SK-N-MC (cell line): ENCODE measurements at places on chromosomes 7 and 10.

DNA sequence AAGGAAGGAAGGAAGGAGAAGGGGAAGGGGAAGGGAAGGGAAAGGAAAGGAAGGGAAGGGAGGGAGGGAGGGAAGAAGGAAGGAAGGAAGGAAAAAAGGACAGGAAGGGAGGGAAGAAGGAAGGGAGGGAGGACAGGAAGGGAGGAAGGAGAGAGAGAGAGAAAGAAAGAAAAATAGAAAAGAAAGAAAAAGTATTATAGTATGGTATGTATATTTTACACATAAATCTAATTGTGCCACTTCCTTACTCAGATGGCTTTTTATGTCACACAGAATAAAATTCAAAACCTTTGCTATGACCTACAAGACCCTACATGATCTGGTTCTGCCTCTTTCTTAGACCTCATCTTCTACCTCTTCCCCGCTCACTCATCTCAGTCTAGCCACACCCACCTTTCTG lies 1016.9 kb upstream of the AUTS2 start:
- no peak for DNase-seq

- no peak for DNase-seq
Measured at GRCh38 chr7:57308631-57309408, 141.2 kb upstream of the ZNF716 start.

DNA sequence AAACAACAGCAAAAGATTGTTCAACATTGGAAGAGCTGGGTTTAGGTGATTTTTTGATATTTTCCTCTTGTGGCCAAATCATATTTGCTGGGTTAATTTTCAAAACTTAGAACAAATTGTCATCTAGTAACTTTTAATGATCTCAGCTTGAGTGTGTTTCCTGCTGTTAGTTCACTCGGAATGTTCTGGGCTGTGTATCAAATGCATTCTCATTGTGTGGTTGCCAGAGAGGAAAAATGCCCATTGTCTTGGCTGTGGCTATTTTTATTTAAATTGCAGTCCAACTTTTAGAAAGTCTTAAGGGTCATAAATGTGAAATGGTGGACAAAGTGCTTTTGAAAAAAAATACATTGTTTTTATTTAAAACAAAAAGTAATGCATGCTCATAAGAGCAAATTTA lies 542.0 kb downstream of the TNS3 start:
- DNase-seq = no peak

GRCh38 chr10:118324140-118324539 lies 18.0 kb downstream of the FAM204A start:
- DNase-seq = no peak

DNA sequence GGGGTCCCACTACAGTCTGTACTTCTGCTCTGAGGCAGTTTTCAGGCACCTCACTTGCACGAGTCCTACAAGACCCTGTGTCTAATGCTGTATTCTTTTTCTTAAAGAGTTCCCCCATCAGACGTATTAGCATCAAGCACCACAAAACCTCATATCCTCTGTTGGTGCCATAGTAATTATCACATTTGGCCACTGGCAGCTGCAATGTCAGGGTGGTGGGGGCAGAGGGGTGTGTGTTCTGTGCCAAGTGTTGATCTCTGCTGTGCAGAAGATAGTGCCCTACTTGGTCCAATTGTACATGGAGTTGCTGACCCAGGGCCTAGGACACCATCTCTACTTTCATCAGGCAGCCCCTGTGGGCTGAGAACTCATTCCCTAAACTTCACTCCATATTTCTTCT lies 20.0 kb upstream of the JAZF1 start:
- DNase-seq = no peak

DNA sequence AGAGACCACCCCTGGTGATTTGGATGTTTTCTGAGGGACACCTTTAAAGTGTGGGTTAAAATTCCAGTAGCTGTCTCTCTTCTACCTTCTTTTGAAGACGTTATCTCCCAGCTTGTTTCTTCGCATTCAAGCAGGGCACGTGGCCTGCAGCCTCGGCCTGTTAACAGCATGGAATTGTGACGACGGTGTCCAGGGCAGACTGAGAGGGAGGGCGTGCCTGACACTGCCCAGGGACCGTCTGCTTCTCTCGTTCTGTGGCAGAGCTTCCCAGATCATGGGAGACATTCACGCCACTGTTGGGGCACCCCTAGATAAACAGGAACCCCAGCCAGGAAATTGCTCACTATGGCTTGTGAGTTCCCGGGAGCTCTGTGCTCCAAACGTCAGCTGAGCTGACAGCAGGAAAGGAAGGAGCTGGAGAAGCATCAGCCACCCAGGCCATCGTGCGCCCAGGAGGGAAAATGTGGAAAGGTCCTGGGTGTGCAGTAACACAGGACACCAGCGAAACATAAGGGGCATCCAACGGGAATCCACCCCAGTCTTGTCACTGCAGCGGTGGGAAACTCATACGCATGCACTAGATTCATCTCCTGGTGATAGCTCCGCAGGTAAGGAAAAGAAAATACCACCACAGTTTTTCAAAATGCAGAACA lies 41.1 kb upstream of the RBM33 start:
- DNase-seq = no peak

DNA sequence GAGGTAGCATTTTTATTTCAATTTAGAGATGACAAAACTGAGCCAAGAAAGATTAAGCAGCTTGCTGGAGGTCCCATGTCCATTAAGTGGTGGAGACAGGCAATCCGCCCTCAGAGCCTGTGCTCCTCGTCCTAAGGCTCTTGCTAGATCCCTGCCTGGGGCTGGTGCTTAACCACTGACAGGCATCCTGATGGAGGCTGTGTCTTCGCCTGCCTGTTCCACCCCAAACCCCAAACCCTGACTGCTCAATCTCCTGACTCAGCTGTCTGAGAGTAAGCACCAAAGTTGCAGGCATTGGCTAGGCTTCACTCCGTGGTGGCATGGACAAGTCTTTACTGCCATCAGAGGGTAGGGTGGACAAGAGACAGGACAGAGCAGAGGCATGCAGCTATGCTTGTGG lies 209.4 kb downstream of the POU6F2 start:
- DNase-seq = no peak

DNA sequence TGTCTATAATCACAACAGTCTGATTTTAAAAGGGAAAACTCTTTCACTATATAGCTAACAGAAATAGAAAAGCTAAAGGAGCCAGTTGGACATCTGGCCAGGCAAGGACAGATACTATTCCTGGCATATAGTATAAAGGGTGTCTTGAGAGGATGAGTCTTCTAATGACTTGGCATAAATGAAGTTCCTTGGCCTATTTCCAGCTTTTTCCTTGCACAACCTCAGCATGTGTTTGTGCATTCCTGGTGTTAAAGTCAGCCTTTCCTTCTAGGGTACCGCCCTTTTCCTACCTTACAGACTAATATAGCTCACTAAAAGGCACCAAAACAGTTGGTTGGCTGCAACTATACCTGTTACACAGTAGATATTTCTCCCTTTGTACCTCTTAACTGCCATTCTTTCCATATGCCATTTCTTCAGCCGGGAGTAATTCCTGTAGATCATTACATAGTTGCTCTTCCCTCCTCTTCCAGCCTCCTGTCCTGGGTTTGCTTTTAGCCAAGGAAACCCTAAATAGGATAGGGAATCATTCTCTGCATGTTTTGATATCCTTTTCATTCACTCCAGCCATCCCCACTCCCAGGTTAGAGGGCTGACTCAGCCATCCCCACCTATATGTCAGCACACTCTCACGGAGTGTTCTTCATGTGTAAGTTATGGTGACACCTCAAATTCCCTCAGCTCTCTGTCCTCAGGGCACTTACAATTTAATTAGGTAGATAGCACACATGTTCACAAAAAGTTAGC lies 102.1 kb upstream of the MDFIC start:
- DNase-seq = peak; percentile 66

GRCh38 chr7:23410446-23411183 lies 59.7 kb downstream of the IGF2BP3 start:
- no peak for DNase-seq

GRCh38 chr10:129523723-129524316 lies 56.8 kb downstream of the MGMT start:
- no peak for DNase-seq

GRCh38 chr10:86759073-86759672 lies 2.8 kb downstream of the BMPR1A start:
- DNase-seq = no peak

DNA sequence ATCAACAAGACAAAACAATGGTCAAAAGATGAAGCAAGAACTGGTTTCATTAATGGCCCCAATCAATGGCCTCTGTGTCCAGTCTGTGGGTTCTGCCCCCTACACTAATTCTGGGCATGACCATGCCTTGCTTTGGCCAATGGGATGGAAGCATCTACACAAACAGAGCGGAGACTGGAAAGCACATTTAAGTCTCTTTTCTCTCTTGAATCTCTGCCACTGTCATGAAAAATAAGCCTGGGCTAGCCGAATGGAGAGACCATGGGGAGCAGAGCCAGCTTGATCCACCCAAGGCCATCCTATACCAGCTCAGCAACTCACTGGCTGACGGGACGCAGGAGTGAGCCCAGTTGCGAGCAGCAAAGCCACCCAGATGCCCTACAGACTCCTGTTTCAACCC lies 30.9 kb downstream of the ANKRD16 start:
- no peak for DNase-seq

DNA sequence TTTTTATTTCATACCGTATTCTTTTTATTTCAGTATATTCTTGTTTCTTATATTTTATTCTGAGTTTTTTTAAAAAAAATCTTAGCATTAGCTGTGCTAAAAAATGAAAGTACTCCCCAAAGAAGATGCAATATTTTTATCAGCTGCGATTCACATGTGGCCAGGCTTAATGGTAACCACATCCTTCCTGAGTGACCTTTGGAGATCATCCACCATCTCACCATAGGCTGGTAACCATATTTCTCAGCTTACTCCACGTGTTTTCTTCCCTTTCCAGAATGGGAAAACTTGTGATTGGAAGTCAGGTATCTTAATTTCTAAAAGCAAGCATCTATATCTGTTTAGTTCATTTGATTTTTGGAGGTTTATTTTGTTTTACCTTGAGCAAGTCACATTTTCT lies 18.8 kb upstream of the LIPM start:
- DNase-seq = no peak

GRCh38 chr7:139844779-139845442 lies 15.8 kb downstream of the TBXAS1 start:
- no peak for DNase-seq

DNA sequence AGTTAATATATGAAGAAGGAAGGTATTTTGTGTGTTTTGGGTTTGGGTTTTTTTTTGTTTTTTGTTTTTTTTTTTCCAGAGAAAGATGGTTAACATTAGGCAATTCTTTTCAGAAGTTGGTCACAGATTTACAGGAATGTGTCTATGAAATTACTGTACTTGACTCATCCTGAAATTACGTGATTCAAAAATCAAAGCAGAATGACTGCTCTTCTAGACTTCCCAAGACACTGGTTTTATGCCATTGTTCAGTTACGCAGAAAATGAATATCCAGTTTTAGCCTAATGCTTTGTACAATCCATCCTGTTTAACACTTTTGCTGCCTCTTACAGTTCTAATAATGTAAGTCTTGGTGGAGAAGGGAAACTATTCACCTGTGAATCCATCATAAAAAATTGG lies 39.7 kb upstream of the CELF2 start:
- no peak for DNase-seq

DNA sequence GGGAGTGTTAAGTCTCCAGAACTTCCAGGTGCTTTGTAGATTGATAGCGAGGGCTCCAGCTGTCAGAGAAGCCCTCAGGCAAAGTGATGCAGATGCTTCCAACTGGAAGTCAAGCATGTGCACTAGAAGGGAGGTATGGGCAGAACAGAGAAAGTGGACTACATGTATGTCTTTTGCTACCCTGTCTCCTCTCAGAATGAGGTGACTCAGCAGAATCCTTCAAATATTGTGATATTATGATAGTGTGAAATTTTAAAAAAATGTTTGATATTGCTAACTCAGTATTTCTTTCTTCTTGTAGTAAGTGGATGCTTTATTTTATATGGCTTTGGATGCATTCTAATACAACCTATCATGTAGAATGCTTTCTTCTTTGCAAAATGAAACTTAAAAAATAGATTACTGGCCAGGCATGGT lies 138.9 kb upstream of the SVIL start:
- no peak for DNase-seq

DNA sequence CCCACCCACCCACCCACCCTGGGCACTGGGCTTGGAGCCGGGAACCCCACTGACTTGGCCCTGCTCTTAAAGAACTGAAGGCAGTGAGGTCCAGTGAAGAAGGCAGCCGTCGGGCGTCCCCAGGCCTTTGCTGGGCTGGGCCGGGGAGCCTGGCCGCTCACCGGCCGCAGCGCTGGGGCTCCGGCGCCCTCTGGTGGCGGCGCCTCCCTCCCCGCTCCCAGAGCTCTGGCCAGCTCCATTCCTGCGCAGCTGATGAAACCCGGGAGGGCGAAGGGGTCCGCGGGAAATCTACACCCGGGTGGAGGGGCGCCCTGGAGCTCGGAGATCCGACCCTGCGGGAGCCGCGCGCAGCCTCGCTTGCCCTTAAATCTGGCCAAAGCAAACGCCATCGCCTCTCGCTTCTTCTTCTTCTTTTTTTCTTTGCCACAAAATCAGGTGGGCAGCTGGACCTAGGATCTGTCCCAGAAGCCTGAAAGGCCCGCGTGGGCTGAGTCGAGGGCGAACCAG lies 1.7 kb upstream of the CXCL12 start:
- no peak for DNase-seq

DNA sequence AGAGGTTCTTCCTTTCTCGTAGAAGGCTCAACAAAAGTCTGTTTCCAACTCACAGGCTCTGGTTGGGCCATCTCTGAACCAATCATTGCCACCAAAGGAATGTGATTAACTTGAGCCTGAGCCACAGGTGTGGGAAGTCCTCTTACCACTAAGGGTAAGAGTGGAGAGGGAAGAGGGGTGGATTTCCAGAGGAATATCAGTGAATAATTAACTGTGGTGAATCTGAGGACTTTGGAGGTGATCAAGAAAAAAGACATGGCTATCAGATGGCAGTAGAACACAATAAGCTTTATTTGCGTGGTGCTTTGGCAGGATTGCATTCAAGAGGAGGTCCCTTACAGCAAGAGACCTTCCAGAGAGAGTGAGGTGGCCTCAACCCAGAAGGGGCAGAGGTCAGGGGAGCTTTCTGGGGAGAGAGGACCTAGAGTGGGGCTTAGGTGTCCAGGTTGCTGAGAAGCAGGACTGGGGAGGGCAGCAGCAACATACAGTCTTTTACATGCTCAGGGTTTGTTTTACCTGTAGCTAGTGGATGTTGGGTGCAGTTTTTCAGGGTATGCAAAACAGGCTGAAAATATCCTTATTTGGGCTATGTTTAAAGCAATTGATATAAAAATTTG lies 61.4 kb downstream of the BBS9 start:
- DNase-seq = no peak

- DNase-seq = no peak
Measured at GRCh38 chr10:108791794-108792474, 1131.4 kb downstream of the XPNPEP1 start.

DNA sequence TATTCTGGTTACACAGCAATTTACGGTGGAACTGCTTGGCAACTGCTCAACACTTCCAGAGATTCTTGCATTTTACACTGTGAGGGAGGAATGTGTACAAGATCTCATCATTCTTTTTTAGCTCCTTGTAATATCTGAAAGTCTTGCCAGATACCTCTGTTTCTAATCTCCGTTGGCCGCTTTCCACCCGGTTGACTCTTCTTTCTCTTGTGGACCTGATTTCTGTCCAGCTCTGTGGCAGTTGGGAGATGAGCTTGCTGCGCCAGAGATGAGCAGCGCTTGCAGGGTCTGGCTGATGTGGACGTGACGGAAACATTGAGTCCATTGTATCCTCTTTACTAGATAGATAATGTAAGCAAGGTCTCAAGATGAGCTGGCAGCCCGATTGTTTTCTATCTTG lies 27.6 kb downstream of the SPAG6 start:
- DNase-seq = no peak

GRCh38 chr10:33460505-33461294 lies 126.2 kb upstream of the NRP1 start:
- no peak for DNase-seq
